ENCODE measurements at places on chromosomes 16 and 17. TPM values are rescaled to one million over a fixed set of nuclear protein-coding genes. Genes with fewer than 3 reads are reported as not detected.

DNA sequence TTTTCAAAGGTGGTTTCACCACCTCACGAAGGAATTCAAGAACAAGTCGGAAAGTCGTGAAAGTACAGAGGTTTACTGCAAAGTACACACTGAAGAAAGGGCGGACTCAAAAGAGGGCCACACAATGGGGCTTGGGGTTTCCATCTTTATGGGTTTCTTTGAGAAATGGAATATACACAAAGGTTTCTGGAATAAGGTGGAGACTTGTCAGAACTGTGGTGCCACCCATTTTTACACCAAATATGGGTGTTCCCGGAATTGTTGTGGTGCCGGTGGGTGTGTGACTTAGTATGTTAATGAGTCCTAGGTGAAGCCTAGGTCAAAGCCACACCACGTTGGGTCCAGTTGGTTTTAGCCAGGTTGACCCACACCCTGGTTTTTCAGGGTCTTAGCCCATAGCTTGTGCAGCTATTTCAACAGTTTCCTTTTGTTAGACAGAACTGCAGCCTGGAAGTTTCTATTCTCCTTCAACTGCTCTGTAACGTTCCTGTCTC lies 567 bp upstream of the GCSH start:
- peaks cover 13% of the 10 kb centered on the region for H3K4me1 ChIP-seq
- peak overlapping the region; percentile 49 for H3K4me3 ChIP-seq
- peaks cover 3% of the 10 kb centered on the region for H3K36me3 ChIP-seq
- H3K27ac ChIP-seq: peak overlapping the region; percentile 63
- no peaks in the 10 kb centered on the region for H3K27me3 ChIP-seq
- no peak for DNase-seq

DNA sequence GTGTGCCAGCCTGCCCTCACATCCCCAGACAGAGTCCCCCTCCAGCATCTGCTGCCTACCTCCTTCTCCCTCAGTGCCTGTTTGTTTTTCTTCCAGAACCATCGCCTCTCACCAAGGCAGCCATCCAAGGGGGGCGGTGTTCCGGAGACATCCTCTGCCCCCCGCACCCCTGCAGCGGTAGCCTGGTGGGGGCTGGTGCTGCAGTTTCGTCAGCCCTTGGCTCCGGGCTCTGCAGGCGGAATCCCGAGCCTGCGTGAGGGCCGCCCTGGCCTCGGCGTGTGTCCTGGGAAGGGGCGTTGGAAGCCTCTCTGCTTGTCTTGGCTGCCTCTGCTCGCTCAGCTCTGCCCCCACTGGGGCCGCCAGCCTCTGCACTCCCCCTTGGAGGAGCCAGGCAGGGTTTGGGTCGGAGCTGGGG lies 126.0 kb upstream of the CIBAR2 start:
- H3K4me1 ChIP-seq: peaks cover 3% of the 10 kb centered on the region
- H3K27ac ChIP-seq: no peak overlapping the region

- DNase-seq: no peak
- peaks cover 5% of the 10 kb centered on the region for H3K27me3 ChIP-seq
- no peak overlapping the region for H3K4me3 ChIP-seq
- H3K4me1 ChIP-seq: no peaks in the 10 kb centered on the region
- no peak overlapping the region for H3K27ac ChIP-seq
Observed at GRCh38 chr16:58318391-58318790, 23.6 kb upstream of the PRSS54 start.

DNA sequence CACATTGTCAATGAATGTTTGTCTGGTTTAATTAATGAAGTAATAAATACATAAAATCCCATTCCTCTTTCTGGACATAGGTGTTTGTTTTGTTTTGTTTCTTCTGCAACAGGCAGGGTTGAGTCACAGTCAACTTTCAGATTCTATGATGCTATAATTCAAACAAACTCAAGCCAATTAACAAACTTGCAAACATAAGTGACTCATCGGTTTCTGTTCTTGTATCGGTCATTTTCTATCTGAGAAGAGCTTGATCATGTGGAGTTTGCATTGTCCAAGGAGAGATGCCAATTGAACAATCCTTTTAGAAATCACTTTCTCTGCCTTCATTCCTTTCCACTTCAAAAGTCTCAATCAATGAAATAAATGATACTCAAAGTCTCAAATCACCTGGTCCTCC lies 294.2 kb upstream of the C16orf82 start:
- peaks cover 3% of the 10 kb centered on the region for H3K4me1 ChIP-seq
- H3K36me3 ChIP-seq: no peaks in the 10 kb centered on the region
- peaks cover 3% of the 10 kb centered on the region for H3K27me3 ChIP-seq

GRCh38 chr17:37756051-37756450 lies 11.2 kb upstream of the HNF1B start:
- peaks cover 37% of the 10 kb centered on the region for H3K27me3 ChIP-seq
- no peaks in the 10 kb centered on the region for H3K36me3 ChIP-seq
- H3K27ac ChIP-seq: no peak overlapping the region
- H3K4me3 ChIP-seq: no peak overlapping the region
- no peak for DNase-seq

DNA sequence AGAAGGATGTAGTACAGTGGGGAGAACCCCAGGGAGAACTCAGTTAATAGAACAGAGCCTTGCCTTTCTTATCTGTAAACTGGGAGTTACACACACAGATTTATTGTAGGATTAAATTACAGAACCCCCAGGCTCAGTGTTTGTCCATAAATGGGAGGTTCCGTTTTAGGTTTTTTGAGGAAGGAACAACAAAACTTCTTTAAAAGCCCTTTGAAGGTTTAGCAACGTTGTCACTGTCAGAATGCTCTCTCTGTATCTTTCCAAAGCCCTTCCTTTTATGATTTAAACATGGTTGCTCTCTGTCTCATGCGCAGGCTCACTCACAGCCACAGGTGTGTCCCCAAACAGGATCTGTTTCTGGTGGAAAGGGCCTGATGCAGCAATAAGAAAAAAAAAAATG lies 9.4 kb upstream of the GNA13 start:
- H3K27me3 ChIP-seq: peaks cover 4% of the 10 kb centered on the region
- H3K4me3 ChIP-seq: no peak overlapping the region
- H3K36me3 ChIP-seq: no peaks in the 10 kb centered on the region
- no peak overlapping the region for H3K27ac ChIP-seq

GRCh38 chr17:48373883-48374282 lies 56.1 kb downstream of the SKAP1 start:
- H3K4me1 ChIP-seq: peaks cover 14% of the 10 kb centered on the region
- no peaks in the 10 kb centered on the region for H3K27me3 ChIP-seq
- H3K36me3 ChIP-seq: peaks cover 22% of the 10 kb centered on the region
- no peak for DNase-seq
- no peak overlapping the region for H3K4me3 ChIP-seq
- no peak overlapping the region for H3K27ac ChIP-seq

DNA sequence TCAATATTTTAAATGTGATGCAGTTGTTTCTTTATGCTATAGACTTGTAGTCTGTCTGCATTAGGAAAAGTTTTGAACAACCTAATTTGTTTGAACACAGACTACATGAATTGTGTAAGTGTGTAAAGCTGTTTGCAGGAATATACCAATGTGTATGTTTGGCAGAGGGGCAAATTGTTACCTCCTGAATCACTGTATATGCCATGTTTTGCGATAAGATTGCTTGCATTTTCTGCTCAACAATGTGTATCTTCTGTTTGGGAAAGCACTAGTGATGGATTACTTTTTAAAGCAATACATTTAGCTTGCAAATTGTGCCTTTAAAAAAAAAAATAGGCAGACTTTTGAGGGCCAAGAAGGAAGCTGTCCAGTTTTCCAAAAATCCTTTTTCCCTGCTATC lies 14.6 kb downstream of the RBBP6 start:
- DNase-seq: no peak
- no peak overlapping the region for H3K4me3 ChIP-seq
- peaks cover 58% of the 10 kb centered on the region for H3K36me3 ChIP-seq
- no peak overlapping the region for H3K27ac ChIP-seq

HSD17B2 gene
- total RNA-seq: not detected

CCL7 gene
- total RNA-seq: not detected

WNT9B gene
- not detected for total RNA-seq

BRD7 gene
- total RNA-seq: 85.0 TPM

IGFBP4 gene
- total RNA-seq: 3.4 TPM

ARHGAP27 gene
- 79.5 TPM for total RNA-seq

LRRC75A gene
- 3.0 TPM for total RNA-seq

DOC2A gene
- 0.49 TPM for total RNA-seq
